ENCODE measurements at places on chromosomes 5 and 9. TPM values are rescaled to one million over a fixed set of nuclear protein-coding genes. Genes with fewer than 3 reads are reported as not detected.
A peak's percentile ranks its signal among the peaks of the same experiment; 100 is the strongest.

- no peak for DNase-seq
- H3K27me3 ChIP-seq: no peaks in the 10 kb centered on the region
- H3K27ac ChIP-seq: no peak overlapping the region
- H3K36me3 ChIP-seq: no peaks in the 10 kb centered on the region
These were observed 218.1 kb downstream of the TRIM32 start for GRCh38 chr9:116905171-116905588.

DNA sequence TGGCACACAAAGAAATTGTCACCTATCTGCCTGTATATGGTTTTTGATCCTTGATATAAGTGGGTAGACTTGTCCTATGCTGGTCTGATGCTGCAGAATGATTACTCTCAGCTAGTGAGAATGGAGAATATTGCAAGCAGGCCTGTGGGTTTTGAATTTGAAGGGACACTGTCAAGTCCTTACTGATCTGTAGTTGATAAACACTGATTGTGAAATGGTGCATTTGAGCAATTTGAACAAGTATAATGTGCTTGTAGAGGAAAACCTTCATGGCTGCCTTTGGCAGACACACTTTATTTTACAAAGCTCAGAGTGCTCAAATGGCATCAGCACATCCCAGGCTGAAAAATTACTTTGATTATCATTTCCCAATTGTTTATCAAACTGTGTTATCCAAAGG, 9.3 kb downstream of the ENTREP1 start:
- H3K27me3 ChIP-seq: no peaks in the 10 kb centered on the region
- DNase-seq: no peak
- H3K36me3 ChIP-seq: no peaks in the 10 kb centered on the region
- peak overlapping the region; percentile 16 for H3K27ac ChIP-seq

DNA sequence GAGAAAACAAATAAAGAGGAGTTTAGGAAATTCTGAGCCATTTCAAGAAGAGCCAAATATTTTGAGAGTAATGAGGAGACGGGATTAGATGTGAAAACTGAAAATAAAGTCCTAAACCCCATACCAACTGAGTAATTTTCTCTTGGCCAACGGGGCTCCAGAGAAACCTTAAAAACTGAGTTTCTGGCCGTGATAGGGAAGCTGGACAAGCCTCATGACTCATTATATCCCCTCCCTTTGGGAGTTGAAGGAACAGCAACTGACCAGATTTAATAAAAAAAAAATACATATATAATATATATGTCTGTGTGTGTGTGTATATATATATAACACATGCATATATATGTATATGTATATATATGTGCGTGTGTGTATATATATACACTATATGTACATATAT, 119.6 kb downstream of the PRDM9 start:
- H3K36me3 ChIP-seq: no peaks in the 10 kb centered on the region
- H3K27me3 ChIP-seq: no peaks in the 10 kb centered on the region
- no peaks in the 10 kb centered on the region for H3K4me1 ChIP-seq

- H3K4me1 ChIP-seq: peaks cover 30% of the 10 kb centered on the region
- H3K4me3 ChIP-seq: no peak overlapping the region
- H3K27ac ChIP-seq: peak overlapping the region; percentile 22
- DNase-seq: peak; percentile 74
- H3K27me3 ChIP-seq: no peaks in the 10 kb centered on the region
These were observed 245.5 kb downstream of the SMARCA2 start for GRCh38 chr9:2260417-2261306.

DNA sequence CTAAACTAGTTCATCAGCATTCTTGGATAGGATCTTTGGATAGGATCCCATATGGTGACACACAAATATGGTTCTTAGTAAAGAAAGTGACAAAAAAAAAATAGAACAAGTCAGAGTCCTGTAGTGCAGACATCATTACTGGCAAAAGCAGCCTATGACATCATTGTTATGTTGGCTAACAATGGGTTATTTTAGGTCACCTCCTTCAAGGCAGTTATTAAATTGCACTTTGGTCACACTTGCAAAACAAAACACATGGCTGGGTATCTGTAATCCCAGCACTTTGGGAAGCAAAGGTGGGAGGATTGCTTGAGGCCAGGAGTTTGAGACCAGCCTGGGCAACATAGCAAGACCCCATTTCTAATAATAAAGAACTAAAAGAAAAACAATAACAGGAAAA, 185.9 kb downstream of the KIAA0825 start:
- H3K36me3 ChIP-seq: no peaks in the 10 kb centered on the region
- no peaks in the 10 kb centered on the region for H3K4me1 ChIP-seq
- no peaks in the 10 kb centered on the region for H3K27me3 ChIP-seq
- no peak for DNase-seq

GRCh38 chr5:141651728-141652105, 499 bp upstream of the FCHSD1 start:
- H3K27me3 ChIP-seq: no peaks in the 10 kb centered on the region
- peak overlapping the region; percentile 24 for H3K4me3 ChIP-seq
- no peaks in the 10 kb centered on the region for H3K4me1 ChIP-seq
- no peak for DNase-seq
- H3K36me3 ChIP-seq: no peaks in the 10 kb centered on the region

DNA sequence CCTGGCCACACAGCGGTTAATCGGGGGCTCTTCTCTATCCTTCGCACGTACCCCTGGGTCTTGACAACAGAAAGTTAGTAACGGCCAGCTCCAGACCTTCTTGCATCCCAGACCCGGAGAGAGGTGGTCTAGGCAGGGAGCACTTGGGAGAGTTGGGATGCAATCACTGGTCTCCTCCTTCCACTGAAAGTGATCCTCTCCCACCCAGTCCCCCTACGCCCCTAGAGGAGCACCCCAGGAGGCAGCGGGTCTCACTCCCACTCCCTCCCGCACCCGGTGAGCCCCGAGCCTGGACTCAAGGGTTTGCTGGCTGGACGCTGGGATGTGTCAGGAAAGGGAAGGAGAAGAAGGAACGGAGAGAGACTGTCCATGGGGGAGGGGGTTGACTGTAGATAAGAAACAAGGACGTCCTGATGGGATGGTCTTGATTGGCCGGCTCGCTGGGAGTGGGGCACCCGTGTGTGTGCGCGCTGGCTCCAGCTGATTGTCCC, 2.0 kb downstream of the RORB start:
- H3K36me3 ChIP-seq: no peaks in the 10 kb centered on the region
- DNase-seq: peak; percentile 68
- peaks cover 28% of the 10 kb centered on the region for H3K4me1 ChIP-seq
- peak overlapping the region; percentile 55 for H3K4me3 ChIP-seq
- H3K27ac ChIP-seq: peak overlapping the region; percentile 70

DNA sequence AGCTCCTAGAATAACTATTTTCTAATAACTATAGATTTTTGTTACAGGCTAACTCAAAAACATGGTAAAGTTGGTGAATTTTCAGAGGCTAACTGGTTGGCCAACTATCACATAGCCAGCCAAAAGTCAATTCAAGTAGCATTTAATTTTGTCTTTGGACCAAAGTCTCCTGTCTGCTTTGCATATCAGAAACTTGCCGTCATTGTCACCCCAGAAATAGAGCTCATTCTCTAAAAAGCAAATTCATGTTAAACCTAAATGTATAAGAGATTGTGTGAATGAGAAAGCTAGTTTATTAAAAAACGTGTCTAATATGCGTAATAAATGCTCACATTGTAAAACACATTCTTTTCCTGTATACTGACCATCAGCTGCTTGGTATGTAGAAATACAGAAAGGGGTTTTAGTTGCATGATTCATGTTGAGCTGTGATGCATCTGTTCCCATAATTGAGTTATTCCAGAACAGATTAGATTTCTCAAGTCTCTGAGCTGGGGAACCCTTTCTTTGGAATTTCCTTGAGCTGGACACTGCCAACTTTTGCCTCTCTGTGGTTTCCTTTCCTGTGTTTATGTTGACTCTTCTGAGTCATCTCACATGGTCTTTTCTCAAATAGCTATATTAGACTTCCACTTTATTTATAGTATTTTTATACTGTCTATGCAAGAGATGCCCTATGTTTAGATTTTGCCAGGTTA, 7.3 kb downstream of the SRFBP1 start:
- H3K27ac ChIP-seq: no peak overlapping the region
- peaks cover 8% of the 10 kb centered on the region for H3K4me1 ChIP-seq
- H3K27me3 ChIP-seq: no peaks in the 10 kb centered on the region
- H3K4me3 ChIP-seq: no peak overlapping the region
- no peaks in the 10 kb centered on the region for H3K36me3 ChIP-seq
- no peak for DNase-seq

GRCh38 chr9:35673132-35674024, at the start of gene CA9:
TSS of gene CA9 (plus strand) at chr9:35673928. CDS start at chr9:35673960, 32 bp downstream.
- H3K27me3 ChIP-seq: no peaks in the 10 kb centered on the region
- no peak within 1 kb of the TSS for H3K27ac ChIP-seq
- H3K36me3 ChIP-seq: no peaks in the 10 kb centered on the region
- no peaks in the 10 kb centered on the region for H3K4me1 ChIP-seq
- no peak for DNase-seq
- H3K4me3 ChIP-seq: no peak within 1 kb of the TSS

GRCh38 chr9:99523838-99524237, 297.8 kb upstream of the NR4A3 start:
- no peak for DNase-seq
- H3K36me3 ChIP-seq: no peaks in the 10 kb centered on the region
- H3K4me3 ChIP-seq: no peak overlapping the region
- H3K4me1 ChIP-seq: no peaks in the 10 kb centered on the region
- H3K27ac ChIP-seq: no peak overlapping the region

DNA sequence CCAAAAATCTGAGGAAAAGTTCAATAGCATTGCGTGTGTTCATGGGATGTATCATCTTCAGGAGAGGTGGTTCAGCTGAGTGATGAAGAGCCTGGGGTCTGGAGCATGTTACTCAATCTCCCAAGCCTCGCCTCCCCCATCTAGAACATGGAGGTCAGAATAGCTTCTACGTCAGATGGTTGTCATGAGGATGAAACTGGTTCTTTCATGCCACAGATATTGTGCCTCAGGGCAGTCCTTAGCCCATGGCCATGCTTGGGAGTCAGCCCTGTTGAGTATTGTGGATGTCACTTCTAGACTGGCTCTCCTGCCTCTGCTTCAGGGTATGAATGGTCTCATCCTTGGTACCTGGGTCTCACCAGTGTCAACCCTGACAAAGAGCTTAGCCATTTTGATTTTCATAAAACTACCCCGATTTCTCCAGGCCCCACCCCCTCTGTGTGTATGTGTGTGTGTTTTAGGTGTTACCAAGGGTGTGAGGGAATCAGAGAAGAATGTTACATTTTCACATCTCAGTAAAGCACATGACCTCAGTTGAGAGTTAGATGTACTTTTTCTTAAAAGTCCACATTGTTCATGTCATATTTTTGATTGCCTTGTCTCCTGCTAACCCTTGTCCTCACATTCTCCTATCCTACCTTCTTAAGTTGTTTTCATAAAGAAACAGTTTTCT, 97.8 kb upstream of the CD180 start:
- no peak overlapping the region for H3K27ac ChIP-seq
- no peak overlapping the region for H3K4me3 ChIP-seq
- DNase-seq: no peak
- no peaks in the 10 kb centered on the region for H3K27me3 ChIP-seq

GRCh38 chr9:107034831-107035230, 171.9 kb downstream of the ZNF462 start:
- DNase-seq: no peak
- no peaks in the 10 kb centered on the region for H3K4me1 ChIP-seq
- H3K36me3 ChIP-seq: no peaks in the 10 kb centered on the region
- H3K27me3 ChIP-seq: no peaks in the 10 kb centered on the region
- H3K4me3 ChIP-seq: no peak overlapping the region

GRCh38 chr5:171989276-171989675, 17.2 kb downstream of the FBXW11 start:
- H3K27me3 ChIP-seq: no peaks in the 10 kb centered on the region
- H3K27ac ChIP-seq: no peak overlapping the region
- H3K4me3 ChIP-seq: no peak overlapping the region
- H3K36me3 ChIP-seq: no peaks in the 10 kb centered on the region

GRCh38 chr9:76658510-76659231, 105.6 kb upstream of the PCA3 start:
- no peak for DNase-seq
- no peak overlapping the region for H3K27ac ChIP-seq
- no peak overlapping the region for H3K4me3 ChIP-seq
- no peaks in the 10 kb centered on the region for H3K36me3 ChIP-seq
- H3K27me3 ChIP-seq: no peaks in the 10 kb centered on the region
- H3K4me1 ChIP-seq: no peaks in the 10 kb centered on the region

GRCh38 chr9:116628716-116629115, 58.4 kb upstream of the TRIM32 start:
- no peaks in the 10 kb centered on the region for H3K27me3 ChIP-seq
- DNase-seq: no peak
- no peak overlapping the region for H3K27ac ChIP-seq
- H3K4me3 ChIP-seq: no peak overlapping the region
- no peaks in the 10 kb centered on the region for H3K36me3 ChIP-seq

DNA sequence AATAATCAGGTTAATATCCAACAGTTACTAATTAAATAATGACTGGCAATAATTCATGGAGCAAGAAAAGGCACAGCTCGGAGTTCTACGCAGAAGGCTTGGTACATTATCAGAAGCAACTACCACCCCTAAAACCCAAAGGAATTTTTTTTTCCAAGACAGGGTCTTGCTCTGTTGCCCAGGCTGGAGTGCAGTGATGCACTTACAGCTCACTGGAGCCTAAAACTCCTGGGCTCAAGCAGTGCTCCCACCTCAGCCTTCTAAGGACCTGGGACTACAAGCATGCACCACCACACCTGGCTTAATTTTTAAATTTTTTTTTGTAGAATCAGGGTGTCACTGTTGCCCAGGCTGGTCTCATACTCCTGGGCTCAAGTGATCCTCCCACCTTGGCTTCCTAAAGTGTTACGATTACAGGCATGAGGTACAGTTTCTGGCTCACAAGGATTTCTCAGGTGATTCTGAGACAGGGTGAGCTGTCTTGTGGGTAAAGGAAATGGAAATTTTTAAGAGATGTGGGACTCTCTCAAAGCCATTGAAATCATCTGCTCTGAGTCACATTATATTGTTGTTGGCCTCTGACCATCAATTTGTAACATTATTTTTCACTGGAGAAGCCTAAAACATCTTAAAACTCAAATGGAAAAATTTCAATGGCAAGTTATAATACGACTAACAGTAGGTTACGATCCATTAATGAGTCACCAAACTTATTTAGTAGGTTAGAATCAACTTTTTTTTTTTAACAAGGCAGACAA, 19.7 kb upstream of the HSDL2 start:
- H3K27me3 ChIP-seq: no peaks in the 10 kb centered on the region
- no peaks in the 10 kb centered on the region for H3K36me3 ChIP-seq
- H3K27ac ChIP-seq: peak overlapping the region; percentile 8
- DNase-seq: no peak
- no peaks in the 10 kb centered on the region for H3K4me1 ChIP-seq

GRCh38 chr9:81634915-81635516, 54.3 kb downstream of the TLE1 start:
- H3K27ac ChIP-seq: peak overlapping the region; percentile 18
- H3K27me3 ChIP-seq: no peaks in the 10 kb centered on the region
- H3K4me1 ChIP-seq: no peaks in the 10 kb centered on the region
- no peak for DNase-seq
- H3K4me3 ChIP-seq: no peak overlapping the region

PBX3 gene
- total RNA-seq: 174 TPM

FSD1L gene
- total RNA-seq: 5.5 TPM

PCDHA12 gene
- total RNA-seq: 0.35 TPM

CACFD1 gene
- 25.5 TPM for total RNA-seq

IL31RA gene
- not detected for total RNA-seq

PDE8B gene
- 1.3 TPM for total RNA-seq

NR5A1 gene
- 199 TPM for total RNA-seq

SPINK6 gene
- not detected for total RNA-seq

PLAC8L1 gene
- not detected for total RNA-seq

All from adrenal gland (tissue), 19 donors.